CD4-positive, CD25-positive, alpha-beta regulatory T cell (primary cell): ENCODE measurements at places on chromosomes 11 and 22.

GRCh38 chr11:111429066-111429506 is 50.0 kb upstream of the POU2AF1 start:
- DNase-seq: no peak

DNA sequence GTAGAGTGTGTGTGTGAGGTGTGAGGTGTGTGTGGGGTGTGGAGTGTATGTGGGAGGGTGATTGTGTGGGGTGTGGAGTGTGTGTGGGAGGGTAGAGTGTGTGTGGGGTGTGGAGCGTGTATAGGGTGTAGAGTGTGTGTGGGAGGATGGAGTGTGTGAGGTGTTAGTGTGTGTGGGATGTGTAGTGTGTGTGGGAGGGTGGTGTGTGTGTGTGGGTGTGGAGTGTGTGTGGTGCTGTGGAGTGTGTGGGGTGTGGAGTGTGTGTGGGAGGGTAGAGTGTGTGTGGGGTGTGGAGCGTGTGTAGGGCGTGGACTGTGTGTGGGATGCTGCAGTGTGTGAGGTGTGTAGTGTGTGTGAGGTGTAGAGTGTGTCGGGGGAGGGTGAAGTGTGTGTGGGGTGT is 356.1 kb downstream of the CADM1 start:
- no peak for DNase-seq

GRCh38 chr22:32375678-32376450 is 18.2 kb downstream of the RFPL3 start:
- DNase-seq: no peak

- DNase-seq: no peak
Measured at GRCh38 chr22:49446759-49447710, 380.6 kb downstream of the BRD1 start.

GRCh38 chr11:58493676-58494075 is 14.2 kb downstream of the OR5B21 start:
- DNase-seq: no peak

DNA sequence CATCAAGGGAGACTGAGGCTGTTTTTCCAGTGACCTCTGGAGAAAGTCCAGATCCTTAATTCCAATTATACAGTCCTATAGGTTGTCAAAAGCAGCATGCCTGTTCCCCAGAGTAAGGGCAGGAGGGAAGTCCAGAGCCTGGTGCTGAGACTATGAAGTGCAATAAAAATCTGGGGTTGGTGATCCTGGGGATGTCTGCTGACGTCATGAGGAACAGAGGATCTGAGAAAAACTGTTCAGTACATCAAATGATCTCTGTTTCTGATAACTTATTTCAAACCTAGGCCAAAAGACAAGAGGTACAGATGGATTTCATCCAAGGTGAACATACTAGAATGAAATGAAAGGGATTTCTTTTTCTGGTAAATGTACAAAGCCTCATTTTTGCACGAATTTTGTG is 12.1 kb downstream of the OR5W2 start:
- DNase-seq: no peak

- no peak for DNase-seq
Measured at GRCh38 chr11:33444835-33445594, 187.8 kb downstream of the HIPK3 start.

DNA sequence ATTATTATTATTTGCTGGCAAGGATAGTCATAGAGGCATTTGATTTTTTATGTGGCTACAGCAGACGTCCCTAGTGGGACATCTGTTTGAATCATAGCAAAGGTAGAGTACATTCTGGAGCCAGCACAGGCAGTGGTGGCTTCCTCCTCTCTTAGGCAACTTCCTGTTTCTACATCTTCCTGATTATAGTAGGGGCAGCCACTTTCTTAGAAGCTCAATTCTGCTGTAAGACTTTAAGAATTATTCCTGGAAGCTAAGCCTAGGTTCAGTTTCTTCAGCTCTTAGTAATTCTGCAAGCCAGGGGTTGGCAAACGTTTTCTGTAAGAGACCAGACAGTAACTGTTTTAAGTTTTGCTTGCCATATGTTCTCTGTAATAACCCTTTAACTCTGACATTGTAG is 129.3 kb upstream of the TENM4 start:
- no peak for DNase-seq

- DNase-seq: no peak
Measured at GRCh38 chr22:49427941-49428340, 399.7 kb downstream of the BRD1 start.

GRCh38 chr11:65997286-65997685 is 4.7 kb downstream of the EIF1AD start:
- no peak for DNase-seq

GRCh38 chr11:44014968-44015623 is 32.7 kb upstream of the ACCSL start:
- no peak for DNase-seq

GRCh38 chr22:26592421-26592891 is 2.5 kb upstream of the TPST2 start:
- peak; percentile 8 for DNase-seq

- DNase-seq: no peak
Measured at GRCh38 chr22:17369439-17370025, at the start of gene CECR2. TSS of gene CECR2 (plus strand) at chr22:17369460. CDS start at chr22:17369784, 324 bp downstream.

- DNase-seq: no peak
Measured at GRCh38 chr22:20249797-20250354, 18.2 kb downstream of the RTN4R start.

DNA sequence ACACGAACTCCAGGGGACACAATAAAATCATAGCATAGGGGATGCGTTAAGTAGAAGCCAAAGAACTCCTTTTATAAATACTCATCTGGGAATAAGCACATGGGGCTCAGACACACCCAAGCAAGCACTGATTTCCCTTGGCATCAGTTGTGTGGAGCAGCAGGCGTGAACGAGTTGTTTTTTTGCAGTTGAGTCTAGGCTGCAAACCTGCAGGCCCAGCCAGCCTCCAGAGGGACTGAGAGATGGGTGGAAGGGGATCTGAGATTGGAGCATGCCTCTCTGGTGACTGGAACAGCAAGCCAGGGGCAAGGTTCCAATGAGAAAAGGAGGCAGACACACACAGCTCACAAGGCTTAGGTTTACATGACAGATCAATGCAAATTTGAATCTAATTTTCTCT is 27.4 kb upstream of the SEZ6L start:
- no peak for DNase-seq

GRCh38 chr22:27223317-27224177 is 566.2 kb downstream of the MIAT start:
- DNase-seq: no peak

DNA sequence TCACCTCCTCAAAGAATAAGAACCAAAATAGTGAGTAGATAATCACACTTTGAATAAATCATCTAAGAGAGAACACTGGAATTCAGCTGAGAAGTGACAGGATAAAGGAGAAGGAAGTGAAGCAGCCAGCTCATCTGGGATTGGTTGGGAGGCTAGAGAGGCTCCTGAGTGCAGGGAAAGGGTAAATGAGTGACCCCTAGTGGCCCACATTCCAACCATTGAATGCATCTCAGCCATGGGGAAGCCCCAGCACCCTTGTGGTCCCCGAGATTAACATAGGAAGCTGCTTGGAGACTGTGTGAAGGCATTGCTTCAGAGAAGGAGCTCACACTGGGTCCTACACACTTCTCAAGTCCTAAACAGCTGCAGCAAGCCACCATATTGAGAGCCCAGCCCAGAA is 82.3 kb downstream of the JRKL start:
- no peak for DNase-seq

- DNase-seq: peak; percentile 69
Measured at GRCh38 chr11:105034813-105035620, at the start of gene CASP1. TSS of gene CASP1 (minus strand) at chr11:105035144. CDS start at chr11:105035113, 31 bp downstream.

DNA sequence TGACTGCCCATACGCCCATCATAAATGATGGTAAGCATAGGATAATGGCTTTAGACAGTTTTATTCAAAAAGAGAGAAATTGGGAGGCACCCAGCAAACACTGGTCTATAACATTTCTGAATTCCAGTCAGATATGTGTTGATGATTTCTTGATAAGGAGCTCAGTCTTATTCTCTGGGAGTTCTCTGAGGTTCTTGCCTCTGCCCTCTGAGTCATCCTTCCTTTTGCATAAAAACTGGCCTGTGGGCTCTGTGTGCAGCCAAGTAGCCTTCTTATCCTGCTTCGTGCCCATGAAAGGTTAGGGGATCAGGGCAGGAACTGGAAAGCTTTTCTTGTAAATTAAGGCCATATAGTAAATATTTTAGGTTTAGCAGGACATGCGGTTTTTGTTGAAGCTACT is 48.9 kb downstream of the FAR1 start:
- DNase-seq: no peak

- DNase-seq: peak; percentile 23
Measured at GRCh38 chr11:128456566-128457268, 130.6 kb downstream of the ETS1 start.

DNA sequence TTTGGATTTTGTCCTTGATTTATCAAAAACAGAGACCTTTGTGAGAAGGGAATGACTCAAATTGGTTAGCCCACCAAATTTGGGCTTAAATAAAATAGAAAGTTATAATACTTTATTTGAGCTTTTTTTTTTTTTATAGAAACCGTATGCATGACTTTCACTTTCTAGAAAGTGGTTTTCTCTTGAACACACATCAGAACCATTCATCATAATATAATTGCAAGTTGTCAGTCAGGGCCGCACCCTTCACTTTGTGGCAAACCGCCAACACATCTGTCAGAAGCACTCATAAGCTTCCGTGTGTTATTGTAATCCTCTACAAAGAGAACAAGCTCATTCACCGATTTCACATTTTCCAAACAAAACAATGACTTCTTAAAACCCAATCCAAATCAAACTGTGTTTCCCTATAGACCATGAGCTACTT is 76.1 kb downstream of the SOX6 start:
- DNase-seq: no peak

GRCh38 chr22:39699631-39700360 is 129.2 kb downstream of the CACNA1I start:
- no peak for DNase-seq

- DNase-seq: no peak
Measured at GRCh38 chr11:122271745-122272144, 155.7 kb upstream of the BLID start.

- no peak for DNase-seq
Measured at GRCh38 chr11:10473371-10473770, 18.3 kb downstream of the AMPD3 start.

DNA sequence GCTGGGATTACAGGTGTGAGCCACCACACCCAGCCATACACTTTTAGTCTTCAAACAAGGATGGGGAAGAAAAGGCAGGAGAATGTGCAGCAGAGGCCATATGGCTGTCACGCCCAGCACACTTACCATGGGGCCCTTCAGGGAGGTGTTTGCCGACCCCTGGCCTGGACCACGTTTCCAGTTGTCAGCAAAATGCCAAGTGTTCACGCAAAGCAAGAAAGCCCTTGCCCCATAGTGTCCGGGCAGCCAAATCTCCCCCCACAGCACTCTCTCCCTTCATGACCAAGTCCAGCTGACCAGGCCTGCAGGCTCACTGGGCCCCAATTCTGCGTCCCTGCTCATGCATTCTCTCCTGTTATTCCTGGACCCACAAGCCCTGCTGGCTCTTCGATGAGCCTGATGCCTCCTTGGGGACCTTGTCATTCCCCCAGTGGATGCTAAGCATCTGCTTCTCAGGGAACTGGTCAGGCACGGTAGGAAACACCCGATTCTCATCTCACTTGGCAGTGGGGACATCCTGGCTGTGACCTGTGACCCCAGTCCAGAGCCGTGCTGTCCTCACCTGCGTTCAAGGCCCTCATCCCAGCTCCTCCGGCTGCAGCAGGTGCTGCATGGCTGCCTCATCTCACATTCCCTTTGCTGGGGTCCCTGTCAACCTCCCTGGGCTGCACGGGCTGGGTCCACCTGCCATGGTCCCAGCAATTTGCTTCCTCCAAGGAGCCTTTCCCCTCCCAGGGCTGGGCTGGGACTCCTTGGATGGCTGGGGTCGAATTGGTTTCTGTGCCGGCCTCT is 96.4 kb downstream of the CTTN start:
- no peak for DNase-seq

- DNase-seq: no peak
Measured at GRCh38 chr22:39936523-39937145, 23.6 kb upstream of the TMA7B start.

DNA sequence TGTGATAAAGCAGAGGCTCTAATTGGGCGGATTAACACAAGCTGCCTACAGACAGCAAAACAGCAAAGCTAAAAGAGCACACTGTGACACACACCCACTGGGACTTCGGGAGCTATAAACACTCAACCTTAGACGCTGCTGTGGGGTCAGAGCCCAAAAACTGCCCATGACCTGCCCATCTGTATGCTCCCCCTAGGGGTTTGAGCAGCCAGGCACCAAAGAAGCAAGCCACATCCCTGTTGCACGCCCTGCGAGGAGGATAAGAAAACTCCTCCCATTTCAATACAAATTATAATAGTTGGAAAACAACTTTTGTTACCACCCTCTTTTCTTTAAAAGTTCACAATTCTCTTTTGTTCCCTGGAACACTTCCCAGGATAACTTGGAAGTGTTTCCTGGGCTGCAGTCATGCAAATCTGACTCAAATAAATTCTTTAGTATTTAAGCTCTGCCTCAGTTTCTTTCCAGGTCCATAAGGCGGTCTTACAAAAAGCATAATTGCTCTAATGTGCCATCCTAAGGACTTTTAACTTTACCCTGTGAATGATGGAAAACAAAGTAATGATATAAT is 86.4 kb downstream of the DLG2 start:
- DNase-seq: no peak

DNA sequence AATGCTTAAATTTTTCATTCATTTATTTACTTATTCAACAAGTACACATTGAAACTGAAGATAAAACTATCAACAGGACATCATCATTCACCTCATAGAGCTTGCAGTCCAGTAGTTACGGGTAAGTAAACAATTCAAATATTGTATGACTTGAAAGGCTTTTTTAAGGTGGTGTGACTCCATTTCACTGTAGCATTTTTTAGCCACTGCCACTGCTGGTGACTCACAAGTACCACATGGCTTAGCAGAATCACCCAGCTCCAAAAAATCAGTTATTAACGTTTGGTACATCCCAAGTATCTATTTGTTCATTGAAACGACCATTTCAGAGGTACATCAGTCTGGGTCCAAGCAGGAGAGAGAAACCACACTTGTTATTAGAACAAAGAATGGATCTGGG is 427.9 kb upstream of the DDI1 start:
- no peak for DNase-seq

GRCh38 chr22:25380122-25380747 is 160.8 kb downstream of the CRYBB2 start:
- DNase-seq: no peak

DNA sequence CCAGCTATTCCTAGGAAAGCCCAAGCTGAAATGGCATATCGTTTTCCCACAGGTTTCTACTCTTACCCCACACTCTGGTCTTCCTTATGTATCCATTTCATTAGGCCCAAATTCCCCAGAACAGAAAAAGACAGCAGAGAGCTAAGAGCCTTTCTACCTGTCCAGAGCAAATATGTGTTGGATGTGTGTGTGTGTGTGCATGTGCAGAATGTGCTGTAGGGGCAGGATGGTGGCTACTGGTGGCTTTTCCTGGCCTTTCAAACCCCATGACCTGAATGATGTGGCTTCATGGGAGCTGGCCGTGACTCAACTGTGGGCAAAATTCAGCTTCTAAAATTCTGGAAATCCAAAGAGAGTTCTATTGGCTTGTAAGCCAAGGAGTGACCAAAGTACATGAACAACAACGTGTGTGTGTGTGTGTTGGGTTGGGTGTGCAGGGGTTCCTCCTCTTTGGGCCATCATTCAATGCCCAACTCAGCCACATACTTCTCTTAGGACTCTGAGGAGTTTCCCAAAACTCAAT is 421.4 kb upstream of the CADM1 start:
- DNase-seq: no peak
